ELR (cell line): ENCODE measurements at places on chromosomes 5 and 9.

GRCh38 chr5:96196890-96197289 is 235.2 kb upstream of the ELL2 start:
- DNase-seq: no peak

- DNase-seq: no peak
Observed at GRCh38 chr5:19208397-19208796, 779.6 kb downstream of the CDH18 start.

- DNase-seq: no peak
Observed at GRCh38 chr5:34012791-34013190, 4.9 kb upstream of the AMACR start.

GRCh38 chr9:133752739-133753446 is 14.7 kb upstream of the SARDH start:
- no peak for DNase-seq

DNA sequence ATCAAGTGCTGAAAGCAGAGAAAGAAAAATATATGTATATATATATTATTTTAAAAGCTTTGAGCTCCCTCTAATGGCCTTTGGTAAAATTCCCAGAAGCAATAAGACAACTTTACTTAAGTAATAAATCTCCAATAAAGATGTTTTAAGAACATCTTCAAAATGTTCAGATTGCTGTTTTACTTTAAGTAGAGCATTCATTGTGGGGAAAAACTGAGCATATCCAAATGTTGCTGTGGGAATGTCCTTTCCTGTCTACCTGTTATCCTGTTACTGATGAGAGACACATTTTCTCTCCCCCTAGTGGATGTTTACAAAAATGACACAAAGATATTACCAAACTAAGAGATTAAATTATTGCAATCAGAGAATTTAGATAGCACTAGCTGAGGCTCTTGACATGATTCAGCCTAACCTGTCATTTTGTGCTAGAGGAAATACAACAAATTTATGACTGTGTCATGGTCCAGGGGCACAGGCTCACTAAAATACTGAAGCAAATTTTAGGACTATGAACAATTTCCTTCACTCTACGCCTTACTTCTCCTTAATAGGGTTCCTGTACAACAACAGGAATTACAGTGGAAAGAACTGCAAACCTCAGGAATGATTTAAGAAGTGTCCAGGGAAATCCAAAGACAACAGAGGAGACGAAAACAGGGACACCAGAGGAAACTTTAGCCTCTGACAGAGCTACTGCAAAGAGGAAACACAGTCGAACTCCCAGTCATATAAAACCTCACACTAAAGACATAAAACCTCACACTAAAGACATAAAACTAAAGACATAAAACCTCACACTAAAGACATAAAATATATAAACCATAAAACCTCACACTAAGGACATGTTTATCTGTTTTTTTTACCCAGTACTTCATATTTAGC is 24.3 kb upstream of the PRRC1 start:
- DNase-seq: peak; percentile 66

DNA sequence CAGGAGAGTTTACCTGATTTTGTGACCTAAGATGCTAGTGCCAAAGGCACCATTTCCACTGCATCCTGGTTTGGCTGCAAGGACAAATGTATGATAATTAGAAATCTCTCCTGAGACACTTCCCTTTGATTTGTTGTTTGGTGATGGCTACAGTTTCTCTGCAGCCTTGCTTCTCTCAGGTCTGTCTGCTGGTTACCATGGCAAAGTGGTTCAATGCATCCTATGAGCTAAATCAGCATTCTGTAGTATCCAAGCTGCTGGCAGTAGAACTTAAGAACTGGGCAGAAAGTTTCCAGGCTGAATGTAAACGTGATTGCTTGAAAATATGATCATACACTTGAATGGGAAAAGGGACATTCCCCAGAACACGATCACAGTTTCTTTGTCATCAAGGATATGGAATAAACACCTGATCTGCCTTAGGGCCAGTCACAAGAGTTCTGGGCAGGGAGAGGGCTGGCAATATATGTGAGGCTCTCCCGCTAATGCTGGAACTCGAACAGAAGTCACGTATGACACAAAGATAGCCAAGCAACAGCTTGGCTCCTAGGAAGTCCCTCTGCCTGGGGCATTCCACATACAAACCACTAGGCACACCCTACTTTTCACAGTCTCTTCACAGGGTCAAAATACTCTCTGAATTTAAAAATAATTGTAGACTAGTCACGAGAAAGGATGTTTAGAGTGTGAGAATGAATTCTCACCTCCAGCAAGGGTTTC is 138.1 kb upstream of the GRAMD2B start:
- DNase-seq: no peak

DNA sequence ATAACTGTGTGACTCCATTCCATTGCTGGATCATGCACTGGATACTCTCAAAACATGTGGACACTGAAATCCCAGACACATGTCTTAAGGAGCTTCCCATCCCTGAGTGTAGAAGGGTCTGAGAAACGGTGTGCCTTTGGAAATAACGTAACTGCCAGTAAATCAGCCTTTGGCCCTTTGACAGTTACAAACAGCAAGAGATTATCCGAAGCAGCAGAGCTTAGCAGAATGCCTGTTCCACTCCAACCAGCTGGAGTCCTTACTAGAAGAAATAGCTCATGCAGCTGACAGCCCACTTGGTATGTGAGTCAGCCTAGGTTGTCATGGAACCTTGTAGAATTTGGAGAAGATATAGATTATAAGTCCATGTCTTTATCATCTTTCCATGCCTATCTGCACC is 7.0 kb downstream of the TMEM252 start:
- no peak for DNase-seq

- no peak for DNase-seq
Observed at GRCh38 chr5:163718272-163718671, 212.9 kb downstream of the MAT2B start.

DNA sequence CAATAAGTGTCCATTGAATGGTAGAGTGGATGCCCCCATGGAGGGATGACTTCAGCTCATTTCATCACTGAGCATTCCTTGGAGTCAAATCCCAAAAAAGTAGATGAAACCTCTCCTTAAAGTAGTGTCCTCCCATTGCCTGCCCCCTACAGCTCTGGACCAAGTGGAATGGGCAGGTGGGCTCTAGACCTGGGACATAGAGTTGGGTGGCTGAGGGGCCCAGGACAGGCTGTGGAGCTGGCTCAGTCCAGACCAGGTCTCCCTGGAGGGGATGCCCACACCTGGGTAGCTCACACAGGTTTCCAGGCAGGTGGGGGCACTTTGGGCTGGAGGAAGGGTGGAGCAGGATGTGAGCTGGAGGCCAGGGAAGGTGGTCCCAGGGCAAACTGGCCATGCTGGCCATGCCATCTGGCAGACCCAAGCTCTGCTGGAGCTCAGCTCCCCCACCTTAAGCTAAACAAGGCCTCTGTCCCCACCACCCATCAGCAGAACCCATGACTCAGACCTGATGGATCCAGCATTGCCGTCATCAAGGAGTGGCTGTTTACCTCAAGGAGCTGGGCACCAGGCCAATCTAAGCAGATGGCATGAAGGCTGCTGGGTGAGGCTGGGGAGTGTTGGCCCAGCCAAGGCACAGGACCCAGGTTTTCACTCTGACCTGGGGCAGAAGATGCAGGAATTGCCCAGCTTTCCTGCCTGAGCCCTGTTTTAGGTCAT is 6.2 kb upstream of the SPINK4 start:
- peak; percentile 97 for DNase-seq

DNA sequence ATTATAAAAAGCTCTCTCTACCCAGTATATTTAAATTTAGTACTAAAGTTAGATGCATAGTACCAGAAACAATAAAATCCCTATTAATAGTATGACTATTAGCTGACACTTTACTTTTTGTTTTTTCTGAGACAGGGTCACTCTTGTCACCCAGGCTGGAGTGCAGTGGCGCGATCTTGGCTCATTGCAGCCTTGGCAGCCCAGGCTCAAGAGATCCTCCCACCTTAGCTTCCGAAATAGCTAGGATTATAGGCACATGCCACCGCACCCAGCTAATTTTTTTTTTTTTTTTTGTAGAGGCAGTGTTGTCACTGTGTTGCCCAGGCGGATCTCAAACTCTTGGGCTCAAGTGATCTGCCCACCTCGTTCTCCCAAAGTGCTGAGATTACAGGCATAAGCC is 8.0 kb downstream of the CCNG1 start:
- no peak for DNase-seq

- DNase-seq: no peak
Observed at GRCh38 chr5:2188137-2188536, 305.4 kb upstream of the IRX4 start.

GRCh38 chr9:37540634-37541033 is 35.5 kb downstream of the FBXO10 start:
- DNase-seq: no peak

GRCh38 chr5:136226401-136226800 is 33.4 kb upstream of the SMIM32 start:
- no peak for DNase-seq

GRCh38 chr5:9188131-9188530 is 357.7 kb downstream of the SEMA5A start:
- DNase-seq: peak; percentile 97

GRCh38 chr5:165232509-165233028 is 1727.2 kb downstream of the MAT2B start:
- DNase-seq: no peak

GRCh38 chr9:112115970-112116753 is 58.9 kb downstream of the SUSD1 start:
- DNase-seq: peak; percentile 15

- DNase-seq: peak; percentile 25
Observed at GRCh38 chr9:129355631-129356030, 177.6 kb upstream of the IER5L start.

DNA sequence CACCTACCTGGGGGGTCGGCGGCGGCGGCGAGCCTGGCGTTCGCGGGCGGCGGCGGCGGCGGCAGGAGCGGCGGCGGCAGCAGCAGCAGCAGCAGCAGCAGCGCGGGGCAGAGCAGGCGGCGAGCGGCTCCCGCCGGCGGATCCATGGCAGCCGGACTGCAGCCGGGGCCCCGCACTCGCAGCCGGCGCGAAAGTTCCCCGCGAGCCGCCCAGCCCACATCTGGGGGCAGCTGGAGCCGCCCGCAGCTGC is 153 bp downstream of the ADAMTS2 start:
- no peak for DNase-seq

GRCh38 chr9:15140051-15140450 is 167.0 kb downstream of the TTC39B start:
- DNase-seq: no peak

GRCh38 chr9:28887188-28887884 is 1314.1 kb upstream of the C9orf72 start:
- no peak for DNase-seq

GRCh38 chr9:37948417-37948980 is 44.6 kb upstream of the SLC25A51 start:
- DNase-seq: no peak

GRCh38 chr9:133945314-133945975 is 46.7 kb downstream of the VAV2 start:
- DNase-seq: no peak

GRCh38 chr5:991472-992267 is 16.9 kb upstream of the NKD2 start:
- DNase-seq: no peak

DNA sequence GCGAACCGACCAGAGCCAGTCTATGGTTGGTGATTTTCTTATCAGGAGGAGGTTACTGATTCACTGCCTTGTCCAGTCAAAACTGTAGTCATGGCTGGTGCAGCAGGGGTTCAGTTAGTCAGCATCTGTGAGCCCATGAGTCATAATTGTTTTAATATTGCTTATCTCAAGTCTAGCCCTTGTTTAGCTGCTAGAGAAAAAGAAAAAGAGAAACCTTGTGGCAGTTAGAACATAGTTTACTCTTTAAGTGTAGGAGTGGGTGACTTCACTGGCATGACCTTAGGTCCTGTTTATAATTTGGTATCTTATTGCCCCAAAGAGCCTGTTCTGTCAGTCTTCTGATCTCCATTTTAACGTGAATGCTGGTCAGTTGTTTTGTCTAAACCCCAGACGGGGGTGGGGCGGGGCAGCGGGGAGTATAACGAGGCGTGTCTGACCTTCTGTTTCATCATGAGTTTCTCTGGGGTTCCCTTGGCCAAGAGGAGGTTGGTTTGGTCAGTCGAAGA is 76.9 kb upstream of the NFIL3 start:
- peak; percentile 73 for DNase-seq

- DNase-seq: no peak
Observed at GRCh38 chr5:31328040-31328733, 134.7 kb downstream of the CDH6 start.

- no peak for DNase-seq
Observed at GRCh38 chr5:132195727-132196126, 31.9 kb downstream of the P4HA2 start.

DNA sequence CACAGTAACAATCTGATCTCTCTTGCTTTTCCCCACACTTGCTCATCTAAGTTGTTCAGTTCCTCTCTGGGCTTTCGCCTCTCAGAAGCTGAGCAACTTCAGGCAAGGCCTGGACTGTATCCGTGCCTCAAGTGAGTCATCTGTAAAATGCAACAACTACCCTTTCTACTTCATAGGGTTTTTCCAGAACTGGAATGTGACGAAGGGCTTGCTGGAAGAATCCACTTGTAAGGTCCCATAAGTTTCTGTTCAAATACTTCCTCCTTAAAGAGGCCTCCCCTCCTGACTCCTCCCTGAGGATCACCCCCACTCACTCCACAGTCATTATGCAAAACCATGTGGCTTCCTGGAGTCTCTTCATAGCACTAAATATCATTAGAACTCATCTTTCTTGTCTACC is 17.5 kb upstream of the INSYN2B start:
- DNase-seq: no peak

DNA sequence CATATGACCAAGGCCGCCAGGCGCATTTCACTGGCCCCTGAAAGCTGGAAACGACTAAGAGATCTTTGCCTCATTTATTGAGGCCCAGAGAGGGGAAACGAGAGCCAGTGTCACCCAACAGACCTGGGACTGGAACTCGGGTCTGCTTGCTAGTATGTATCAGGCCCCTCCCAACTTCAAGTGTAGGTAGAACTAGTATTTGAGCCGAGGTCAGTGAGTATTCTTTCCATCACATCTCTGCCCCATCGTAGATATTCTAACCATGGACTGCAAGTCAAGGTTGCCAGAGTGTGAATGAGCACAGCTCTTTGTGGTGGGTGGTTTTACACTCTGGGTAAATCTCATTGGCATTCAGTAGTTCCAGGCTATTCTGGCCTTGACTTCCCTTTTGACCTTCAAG is 42.2 kb downstream of the GPR107 start:
- DNase-seq: no peak

- peak; percentile 71 for DNase-seq
Observed at GRCh38 chr5:181222630-181223057, 437 bp upstream of the TRIM41 start.

DNA sequence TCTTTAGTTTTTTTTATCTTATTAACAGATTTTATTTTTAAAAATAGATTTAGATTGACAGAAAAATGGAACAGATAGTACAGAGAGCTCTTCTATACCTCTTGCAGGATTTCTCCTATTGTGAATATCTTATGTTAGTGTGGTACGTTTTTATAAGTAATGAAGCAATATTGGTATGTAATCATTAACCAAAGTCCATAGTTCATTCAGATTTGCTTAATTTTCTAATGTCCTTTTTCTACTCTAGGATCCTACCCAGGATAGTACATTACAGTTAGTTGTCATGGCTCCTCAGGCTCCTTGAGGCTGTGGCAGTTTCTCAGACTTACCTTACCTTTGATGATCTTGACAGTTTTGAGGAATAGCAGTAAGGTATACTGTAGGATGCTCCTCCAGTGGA is 30.4 kb downstream of the PPP2R2B start:
- no peak for DNase-seq

- peak; percentile 9 for DNase-seq
Observed at GRCh38 chr9:20838218-20838617, 154.2 kb downstream of the FOCAD start.

GRCh38 chr5:62182802-62183201 is 123.2 kb upstream of the KIF2A start:
- no peak for DNase-seq

GRCh38 chr5:149399775-149400174 is 20.7 kb upstream of the IL17B start:
- peak; percentile 25 for DNase-seq

- DNase-seq: no peak
Observed at GRCh38 chr9:32533816-32534215, 7.8 kb upstream of the RIGI start.
